ENCODE measurements at places on chromosomes 6 and 20.

GRCh38 chr20:49698477-49698876 is 15.2 kb downstream of the B4GALT5 start:
- DNase-seq = no peak

GRCh38 chr6:71510057-71510713 is 221.6 kb downstream of the OGFRL1 start:
- DNase-seq = no peak

DNA sequence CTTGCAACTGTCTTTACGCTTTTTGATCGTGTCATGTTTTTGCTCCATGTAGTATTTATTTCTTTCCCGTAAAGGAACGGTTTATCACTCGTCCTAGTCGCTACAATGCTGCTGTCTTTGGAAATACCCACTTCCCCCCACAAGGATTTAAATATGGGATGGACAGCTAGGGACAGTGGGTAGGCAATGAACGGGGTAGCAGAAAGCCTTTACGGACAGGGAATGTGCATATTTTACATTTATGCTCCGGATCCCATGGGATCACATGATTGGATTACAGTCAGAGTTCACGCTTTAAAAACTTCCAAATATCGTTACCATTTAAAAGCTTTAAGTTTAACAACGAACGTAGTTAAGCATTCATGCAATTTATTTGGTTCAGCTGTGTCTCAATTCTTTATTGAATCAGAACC is 1.2 kb downstream of the HIVEP1 start:
- no peak for DNase-seq

DNA sequence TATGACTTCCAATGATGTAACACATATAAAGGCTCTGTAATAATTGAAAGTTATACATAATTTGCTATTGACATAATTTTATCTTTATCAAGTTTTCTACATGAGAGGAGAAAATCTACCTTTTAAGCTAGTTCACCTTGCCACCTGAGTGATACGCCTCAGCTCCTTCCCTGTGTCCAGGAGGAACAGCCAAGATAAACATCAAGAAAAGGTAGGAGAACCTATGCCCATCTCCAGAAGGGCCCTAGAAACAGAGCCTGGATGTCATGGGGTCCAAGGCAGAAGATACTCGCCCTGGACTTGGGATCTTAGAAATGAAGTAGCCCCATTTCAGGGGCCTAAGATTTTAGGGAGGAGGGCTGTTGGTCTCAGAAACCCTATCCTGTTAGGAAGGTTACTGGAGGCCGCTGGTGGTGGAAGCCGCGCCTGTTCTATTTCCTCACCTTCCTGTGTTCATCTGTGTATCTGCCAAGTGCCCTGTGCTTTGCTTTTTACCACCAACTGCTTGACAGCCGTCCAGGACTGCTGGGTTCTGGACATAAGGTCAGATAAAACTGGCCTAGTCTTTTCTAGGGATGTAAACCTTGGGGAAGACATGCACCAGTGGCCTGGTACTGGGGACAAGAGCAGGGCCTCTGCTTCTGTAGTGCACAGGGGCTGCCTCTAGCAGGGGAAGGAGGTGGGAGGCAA is 178.5 kb downstream of the ARID1B start:
- no peak for DNase-seq

GRCh38 chr20:36478137-36478905 is 63.0 kb upstream of the MYL9 start:
- DNase-seq = no peak

- DNase-seq = no peak
These were observed 229.5 kb upstream of the DTNBP1 start for GRCh38 chr6:15892369-15892768.

GRCh38 chr20:8399947-8400346 is 267.9 kb downstream of the PLCB1 start:
- no peak for DNase-seq

Measured in activated T-cell treated with anti-CD3 and anti-CD28 coated beads, Interleukin-2, amount 50 U/mL, for 48 hours (primary cell).